ENCODE measurements at places on chromosomes 11 and 22. TPM values are rescaled to one million over a fixed set of nuclear protein-coding genes. Genes with fewer than 3 reads are reported as not detected.
A peak's percentile ranks its signal among the peaks of the same experiment; 100 is the strongest.

DNA sequence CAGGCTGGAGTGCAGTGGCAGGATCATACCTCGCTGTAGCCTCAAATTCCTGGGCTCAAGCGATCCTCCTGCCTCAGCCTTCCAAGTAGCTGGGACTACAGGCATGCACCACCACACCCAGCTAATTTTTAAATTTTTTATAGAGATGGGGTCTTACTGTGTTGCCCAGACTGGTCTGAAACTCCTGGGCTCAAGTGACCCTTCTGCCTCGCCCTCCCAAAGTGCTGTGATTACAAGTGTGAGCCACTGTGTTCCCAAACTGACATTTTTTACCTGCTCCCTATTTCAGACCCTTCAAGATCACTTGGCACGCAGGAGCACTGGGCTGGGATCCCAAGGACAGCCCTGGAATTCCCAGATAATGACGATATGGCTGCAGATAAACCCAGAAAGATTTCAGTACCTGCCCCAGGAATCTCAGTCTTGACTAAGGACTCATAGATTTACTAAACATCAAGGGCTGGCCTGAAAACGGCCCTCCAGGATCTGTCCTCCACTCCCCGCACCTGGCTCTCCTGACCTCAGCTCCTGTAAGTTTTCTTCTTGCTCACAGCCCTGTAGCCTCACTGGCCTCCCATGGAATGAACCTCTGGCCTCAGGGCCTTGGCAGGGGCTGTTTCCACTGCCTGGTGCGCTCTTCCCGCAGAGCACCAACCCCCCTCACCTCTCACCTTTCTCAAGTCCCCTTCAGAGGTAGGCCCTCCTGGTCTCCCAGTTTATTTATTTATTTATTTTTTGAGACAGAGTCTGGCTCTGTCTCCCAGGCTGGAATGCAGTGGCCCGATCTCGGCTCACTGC is 3.6 kb upstream of the CSNK1E start:
- DNase-seq: no peak

DNA sequence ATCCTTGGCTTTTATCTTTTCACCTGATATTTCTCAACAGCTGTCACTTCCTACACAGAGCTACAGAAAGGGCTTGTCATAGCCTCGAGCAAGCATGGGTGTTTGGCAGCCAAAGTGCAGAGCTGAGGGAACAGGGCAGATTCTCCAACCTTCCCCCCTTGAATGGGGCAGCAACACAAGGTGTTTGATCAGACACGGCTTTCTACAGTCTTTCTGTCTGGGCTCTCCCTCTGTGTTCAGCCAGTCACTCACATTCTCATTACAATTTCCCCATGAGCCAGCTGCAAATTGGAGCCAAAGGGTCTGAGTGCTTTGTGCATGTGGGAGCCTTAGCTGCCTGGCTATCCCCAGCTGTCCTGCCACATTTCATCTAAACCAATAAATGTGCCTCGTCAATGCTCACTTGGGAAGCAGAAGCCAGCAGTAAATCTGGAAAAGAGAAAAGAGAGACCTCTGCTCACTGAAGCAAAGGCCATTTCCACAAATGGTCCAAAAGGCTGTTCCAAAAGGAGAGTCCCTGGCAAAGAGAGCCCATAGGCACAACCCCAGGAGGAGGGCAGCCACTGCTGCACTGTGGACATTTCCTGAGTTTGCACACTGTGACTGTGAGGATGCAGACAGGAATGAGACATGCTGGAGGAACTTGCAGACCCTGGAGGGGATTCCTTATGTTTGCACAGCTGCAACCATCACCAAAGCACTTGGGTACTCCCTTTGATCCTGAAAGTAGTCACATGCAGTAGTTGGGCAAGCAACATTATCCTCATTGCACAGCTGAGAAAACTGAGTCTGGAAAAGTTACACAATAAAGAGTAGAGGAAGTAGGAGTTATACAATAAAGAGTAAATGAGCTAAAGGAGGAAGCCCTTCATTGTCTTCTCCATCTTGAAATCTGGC is 186.8 kb downstream of the FAM181B start:
- peak; percentile 36 for DNase-seq

- no peak for DNase-seq
These were observed 4.6 kb downstream of the ISX start for GRCh38 chr22:35070451-35071093.

- no peak for DNase-seq
These were observed 135.0 kb upstream of the MTNR1B start for GRCh38 chr11:92834296-92835020.

GRCh38 chr11:39374963-39375698 is 2084.3 kb downstream of the LRRC4C start:
- no peak for DNase-seq

- no peak for DNase-seq
These were observed 21.6 kb downstream of the ZFTA start for GRCh38 chr11:63747011-63747410.

The OR52N4 gene
- polyA plus RNA-seq: not detected

DNA sequence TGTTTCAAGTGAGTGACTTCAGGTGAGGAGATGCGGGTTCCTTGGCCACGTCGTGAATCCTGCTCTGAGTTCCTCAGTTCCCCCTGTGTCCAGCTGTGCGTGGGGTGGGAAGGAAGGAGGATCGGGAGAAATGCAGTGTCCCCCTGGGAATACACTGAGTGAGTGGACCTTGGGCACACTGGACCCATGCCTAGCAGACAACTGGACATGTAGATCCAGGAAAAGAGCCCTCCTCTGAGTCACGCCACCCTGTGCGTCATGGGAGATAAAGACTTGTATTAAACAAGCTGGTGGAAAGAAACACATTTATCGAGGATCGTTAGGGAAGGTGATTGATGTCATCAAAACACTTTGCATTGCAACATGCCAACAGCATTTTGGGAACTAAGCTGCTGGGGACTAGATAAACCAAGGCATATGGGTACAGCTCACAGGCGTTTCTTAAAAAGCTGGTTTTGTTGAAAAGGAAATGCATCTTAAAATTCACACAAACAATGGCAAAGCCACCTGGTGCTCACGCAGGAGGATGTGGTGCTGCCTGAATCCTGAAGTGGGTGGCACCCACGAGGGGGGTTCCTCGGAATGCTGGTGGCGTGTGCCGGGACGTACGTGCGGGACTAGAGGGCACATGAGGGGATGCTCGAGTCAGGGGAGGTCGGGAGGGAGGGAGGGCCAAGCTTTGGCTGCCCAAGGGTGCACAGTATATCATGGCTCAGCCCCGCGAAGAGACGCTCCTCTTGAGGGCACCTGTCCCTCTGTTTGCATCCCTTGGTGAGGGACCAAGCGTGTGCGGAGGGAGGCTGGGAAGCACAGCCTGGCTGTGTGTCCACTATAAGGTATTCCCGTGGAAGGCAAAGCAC is 303.5 kb downstream of the TBC1D22A start:
- no peak for DNase-seq

DNA sequence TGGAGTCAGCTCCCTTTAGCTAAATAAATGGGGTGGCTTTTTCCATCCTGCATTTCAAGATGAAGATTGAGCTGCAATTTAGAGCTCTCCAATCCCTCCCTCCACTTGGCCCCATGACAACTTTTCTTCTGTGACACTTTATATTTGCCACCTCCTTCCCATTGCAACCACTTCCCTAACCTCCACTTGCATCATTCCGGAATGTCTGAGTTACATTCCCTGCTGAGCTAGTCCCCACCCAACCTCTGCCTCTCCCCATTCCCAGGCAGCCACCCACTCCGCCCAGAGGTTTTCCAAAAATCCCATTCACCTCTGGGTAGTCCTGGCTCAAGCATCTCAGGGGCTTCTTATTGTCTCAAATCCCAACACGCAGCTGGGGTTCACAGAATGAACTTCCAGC is 24.7 kb downstream of the PC start:
- no peak for DNase-seq

Measured in renal pelvis (tissue), 12 donors.